ENCODE measurements at places on chromosomes 2 and 18.

GRCh38 chr2:197477797-197478196 lies 21.8 kb downstream of the HSPD1 start:
- DNase-seq: no peak

DNA sequence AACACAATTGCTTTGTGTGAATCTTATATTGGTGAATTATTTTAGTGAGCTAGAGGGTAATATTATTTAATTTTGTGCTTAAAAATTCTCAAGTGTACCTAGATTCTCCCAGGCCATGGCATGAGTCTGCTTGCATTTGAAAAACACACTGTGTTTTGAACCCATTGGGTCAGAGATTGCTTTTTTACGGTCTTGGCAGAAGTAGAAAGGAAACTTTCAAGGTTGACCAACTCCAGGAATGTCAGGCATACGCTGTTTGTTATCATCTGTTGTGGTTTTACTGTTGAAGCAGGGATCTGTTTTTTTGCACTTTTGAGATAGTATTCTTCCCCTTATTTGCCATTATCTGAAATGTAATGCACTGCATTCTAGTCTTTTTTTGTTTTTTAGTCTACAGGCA lies 377.4 kb downstream of the RPRM start:
- DNase-seq: no peak

DNA sequence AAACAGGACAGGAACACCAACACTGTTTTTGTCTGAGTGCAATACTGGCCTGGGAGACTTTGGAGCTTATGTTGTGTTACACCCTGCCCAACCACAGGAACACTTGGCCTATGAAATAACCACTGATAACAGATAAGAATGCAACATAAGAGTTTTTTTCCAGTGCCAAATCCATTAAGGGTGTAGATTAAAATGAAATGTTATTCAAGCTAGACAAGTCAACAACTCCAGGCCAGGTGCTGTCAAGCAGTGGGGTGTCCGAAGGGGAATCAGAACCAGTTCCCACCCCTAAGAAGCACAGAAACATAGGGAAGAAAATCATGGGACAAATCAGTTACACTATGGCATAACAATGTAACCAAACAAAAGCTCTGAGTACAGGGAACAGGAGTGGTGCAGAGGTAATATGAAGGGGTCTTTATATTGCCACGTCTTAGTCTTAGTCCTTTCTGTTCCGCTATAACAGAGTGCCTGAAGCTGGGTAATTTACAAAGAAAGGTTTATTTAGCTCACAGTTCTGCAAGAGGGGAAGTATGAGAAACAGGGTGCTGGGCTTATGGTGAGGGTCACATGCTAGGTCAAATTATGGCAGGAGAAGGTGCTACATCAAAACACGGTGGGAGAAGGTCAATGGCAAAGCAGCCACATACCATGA lies 3.8 kb downstream of the AFG3L2 start:
- no peak for DNase-seq

- DNase-seq: no peak
These were observed 828.4 kb upstream of the VRK2 start for GRCh38 chr2:57218206-57218605.

DNA sequence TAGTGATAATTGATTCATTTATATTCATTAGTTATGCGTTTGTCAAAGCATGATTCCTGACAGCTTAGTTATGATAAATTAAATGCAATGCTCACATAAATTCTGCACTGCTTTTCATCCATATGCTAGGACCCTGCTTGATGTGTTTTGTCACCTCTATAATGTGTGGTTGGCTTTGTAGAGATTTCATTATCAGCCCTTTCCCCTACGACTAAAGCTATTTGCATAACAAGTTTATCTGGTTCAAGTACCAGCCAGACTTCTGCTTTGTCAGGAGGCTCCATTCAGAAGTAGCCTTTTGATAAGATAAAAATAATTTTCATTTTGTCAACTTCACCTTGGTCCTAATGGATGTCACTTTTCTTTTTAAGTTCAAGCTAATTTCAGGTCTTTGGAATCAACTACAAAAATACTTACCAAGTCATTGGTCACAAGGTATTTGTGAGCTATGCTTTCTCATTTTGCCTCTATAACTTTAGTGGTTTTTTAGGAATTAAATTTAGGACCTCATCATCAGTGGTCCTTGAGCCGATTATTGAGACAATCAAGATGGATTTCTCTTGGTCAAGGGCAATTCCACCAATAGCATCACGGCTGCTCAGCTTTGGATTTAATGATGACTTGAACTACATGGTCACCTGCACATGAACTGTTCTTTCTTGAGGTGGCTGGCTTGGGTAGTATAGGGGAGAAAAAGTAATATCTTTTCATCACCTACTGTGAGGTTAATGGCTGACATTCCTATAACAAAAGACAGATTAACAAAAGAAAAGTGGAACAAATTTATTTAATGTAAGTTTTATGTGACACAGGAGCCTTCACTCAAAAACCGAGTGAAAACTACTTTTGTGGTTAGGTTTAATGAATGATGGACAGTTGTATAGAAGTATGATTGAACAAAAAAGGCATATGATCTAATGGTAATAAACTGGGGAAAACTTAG lies 162.1 kb downstream of the MYO3B start:
- DNase-seq: no peak

- DNase-seq: no peak
These were observed 230.4 kb upstream of the AGAP1 start for GRCh38 chr2:235263205-235264120.
